RPMI8226 (cell line): ENCODE measurements at places on chromosomes 6 and 20.

GRCh38 chr6:21354805-21355238, 238.7 kb upstream of the SOX4 start:
- no peak for DNase-seq

DNA sequence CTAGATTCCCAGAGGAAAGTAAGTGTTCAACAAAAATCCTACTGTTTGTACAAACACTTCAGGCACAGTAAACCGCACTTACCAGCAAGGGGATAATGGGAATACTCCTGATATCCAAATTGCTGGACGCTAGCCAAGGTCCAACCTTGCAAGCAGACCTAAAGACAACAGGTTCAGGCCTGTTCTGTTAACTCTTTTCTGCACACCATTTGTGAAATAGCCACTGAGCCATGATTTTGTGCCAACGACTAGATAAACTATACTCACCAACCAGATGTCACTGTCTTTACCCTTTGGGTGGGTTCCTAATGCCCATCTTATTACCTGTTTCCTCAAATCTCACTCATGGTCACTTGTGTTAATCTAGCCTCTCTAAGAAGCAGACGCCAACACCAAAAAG, 43.5 kb downstream of the GOPC start:
- no peak for DNase-seq

GRCh38 chr20:25146976-25147375, 48.5 kb upstream of the ENTPD6 start:
- no peak for DNase-seq

GRCh38 chr20:13694420-13695150, 55.9 kb upstream of the TASP1 start:
- no peak for DNase-seq

DNA sequence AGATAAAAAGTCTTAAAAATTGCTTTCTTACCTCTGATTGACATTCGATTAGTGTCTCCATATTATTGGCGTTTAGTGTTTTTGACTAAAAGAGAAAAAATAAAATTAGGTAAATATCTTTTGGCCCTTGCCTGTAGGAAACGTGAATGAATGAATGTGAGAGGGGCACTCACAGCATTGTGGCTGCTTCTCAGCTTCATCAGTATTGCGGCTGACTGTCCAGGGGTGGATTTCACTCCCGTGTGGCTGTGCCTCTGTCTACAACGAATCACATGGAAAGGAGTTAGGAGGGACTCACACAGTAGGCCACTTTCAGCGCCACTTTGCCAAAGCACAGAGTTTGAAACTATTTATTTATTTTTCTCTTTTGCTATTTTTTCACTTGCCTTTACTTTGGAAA, 844 bp downstream of the TAGAP start:
- no peak for DNase-seq

DNA sequence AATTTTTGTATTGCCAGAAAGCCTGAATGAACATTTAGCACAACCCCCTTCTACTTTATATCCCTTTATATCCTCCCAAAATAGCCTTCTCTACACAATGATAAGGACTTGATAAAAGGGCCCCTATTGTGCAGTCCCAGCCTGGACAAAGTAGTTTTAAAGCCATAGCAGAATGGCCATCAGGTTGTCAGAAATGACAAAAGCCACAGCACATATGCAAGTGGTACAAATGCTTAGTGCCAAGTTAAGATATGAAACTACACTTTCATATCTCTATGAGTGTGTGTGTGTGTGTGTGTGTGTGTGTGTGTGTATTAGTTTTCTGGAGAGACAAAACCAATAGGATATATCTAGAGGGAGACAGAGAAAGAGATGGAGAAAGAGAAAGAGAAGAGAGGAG, 132.6 kb downstream of the SGK1 start:
- no peak for DNase-seq

DNA sequence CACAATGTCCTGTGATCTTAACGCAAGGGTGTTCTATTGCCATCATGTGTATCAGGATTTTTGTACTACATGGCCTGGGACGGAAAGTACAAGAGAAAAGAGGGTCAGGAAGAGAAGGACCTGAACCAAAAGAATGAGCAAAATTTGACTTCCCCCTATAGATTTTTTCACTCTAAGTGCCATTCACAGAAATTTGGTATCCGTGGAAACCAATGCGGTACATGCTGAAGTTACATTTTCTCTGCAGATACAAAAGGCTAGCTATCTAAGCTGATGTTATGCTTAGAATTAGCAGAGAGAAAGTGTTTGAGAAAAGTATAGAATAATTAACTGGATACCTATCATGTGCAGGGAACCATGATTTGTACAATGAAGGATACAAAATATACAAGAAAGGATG, 12.4 kb upstream of the PDE7B start:
- DNase-seq, result no peak

GRCh38 chr6:20810727-20811108, 276.5 kb downstream of the CDKAL1 start:
- no peak for DNase-seq

DNA sequence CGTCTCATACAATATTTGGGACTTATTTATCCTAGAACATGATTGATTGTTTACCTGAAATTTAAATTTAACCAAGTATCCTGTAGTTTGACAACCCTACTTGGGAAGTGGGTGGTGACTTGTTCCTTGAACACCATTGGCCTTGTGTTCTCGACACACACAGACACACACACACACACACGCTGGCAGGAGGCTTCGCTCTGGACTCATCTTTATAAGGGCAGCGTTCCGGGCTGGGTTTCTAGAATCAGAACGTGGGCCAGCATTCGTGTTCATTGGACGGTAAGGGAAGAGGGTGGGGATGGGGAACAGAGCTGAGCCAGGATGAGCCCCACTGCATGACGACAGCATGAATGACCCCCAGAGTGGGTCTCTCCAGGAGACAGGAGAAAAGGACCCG, 16.2 kb upstream of the SSTR4 start:
- no peak for DNase-seq

DNA sequence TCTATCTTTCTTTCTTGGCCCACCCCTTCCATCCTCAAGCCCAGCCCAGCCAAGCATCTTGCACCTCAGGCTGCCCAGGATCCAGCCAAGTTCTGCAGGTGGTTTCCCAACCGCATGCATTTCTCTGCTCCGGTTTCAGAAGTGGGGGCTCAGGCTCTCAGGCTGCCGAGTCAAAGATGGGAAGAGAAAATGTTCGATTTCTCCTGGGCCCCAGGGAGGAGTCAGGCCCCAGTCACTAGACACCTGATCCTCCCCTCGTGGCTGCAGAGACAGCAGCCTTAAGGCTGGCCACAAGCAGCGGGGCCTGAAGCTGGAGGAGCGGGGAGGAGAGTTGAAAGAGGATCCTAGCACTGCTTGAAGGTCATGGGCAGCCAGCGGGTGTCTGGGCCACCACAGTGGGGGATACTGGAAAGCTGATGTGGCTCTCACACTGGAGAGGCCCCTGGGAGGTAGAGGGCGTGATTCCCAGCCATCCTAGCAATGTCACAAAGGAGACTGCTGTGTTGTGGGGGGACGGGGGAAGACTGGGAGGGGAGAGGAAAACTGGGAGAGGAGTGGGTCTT, 42.2 kb upstream of the ZFAND3 start:
- peak; percentile 83 for DNase-seq

- DNase-seq, result no peak
These were observed 12.1 kb upstream of the SRC start for GRCh38 chr20:37333848-37334318.

GRCh38 chr6:32852844-32853540, 512 bp downstream of the TAP1 start:
- peak; percentile 55 for DNase-seq

DNA sequence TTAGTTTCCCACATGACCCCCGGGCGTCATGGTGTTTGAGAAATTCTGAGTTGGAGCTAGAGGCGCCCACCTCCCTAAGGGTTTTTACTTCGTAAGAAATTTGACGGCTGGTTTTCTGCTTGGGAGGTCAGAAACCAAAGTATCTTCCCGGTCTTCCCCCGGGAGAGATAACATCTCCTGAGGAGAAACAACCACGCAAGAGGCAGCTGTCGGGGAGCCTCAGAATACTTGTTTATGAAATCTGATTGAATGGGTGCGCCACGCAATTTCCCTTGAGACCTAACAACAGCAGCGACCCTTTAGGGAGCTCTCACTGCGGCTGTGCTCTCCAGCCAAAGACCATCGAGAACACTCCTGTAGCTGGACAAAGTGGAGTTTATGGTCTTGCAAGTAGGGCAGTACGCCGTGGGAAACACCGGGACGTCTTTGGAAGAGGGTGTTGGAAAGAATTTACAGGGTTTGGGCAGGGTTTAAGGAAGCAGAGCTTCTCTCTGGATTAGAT, 608 bp upstream of the EIF2S2 start:
- peak; percentile 20 for DNase-seq

GRCh38 chr6:39786649-39787048, 5.5 kb upstream of the DAAM2 start:
- DNase-seq, result no peak

GRCh38 chr6:163148451-163149278, 265.9 kb upstream of the QKI start:
- no peak for DNase-seq

- no peak for DNase-seq
These were observed 61.0 kb upstream of the NKAIN2 start for GRCh38 chr6:123742626-123743025.

DNA sequence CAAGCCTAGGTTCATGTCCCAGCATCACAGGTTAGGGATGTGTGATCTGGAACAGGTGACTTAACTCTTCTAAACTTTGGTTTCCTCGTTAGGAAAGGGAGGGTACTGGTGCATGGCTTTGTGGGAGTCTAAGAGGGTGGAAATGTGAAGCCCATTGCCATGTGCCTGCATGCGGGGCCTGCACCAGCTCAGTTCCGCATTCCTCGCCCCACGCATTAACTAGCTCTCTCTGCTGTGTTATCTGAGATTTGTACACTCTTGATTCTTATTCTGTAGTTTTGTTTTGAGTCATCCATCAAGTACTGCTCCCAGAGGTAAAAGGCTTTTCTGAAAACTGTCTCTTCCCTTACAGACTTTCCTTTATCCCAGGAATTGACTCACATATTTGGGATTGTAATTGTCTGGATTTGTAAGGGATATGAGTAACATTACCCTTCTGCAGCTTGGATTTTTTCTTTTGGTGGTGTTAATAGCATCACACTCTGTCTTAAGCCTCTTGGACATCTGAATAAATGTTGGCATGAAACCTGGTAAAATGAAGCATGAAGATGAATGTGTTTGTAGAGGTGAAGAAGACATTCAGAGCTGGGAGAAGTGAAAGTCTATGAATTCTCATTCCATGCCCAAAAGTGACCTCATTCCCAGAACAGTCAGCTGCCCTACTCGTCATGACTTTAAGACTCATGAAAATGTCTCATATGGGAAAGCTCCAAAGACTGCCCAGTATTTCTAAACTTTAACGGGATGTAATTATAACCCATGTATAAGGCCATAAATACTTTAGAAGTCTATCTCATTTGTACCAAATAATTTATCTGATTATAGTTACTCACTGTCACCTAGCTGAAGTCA, 357.3 kb downstream of the FOXA2 start:
- no peak for DNase-seq

- DNase-seq, result no peak
These were observed 57.3 kb upstream of the SLC35B3 start for GRCh38 chr6:8492536-8493133.

- no peak for DNase-seq
These were observed 338.1 kb downstream of the PREX1 start for GRCh38 chr20:48489656-48490055.

- DNase-seq, result no peak
These were observed 72.6 kb downstream of the INSM1 start for GRCh38 chr20:20440481-20440880.

- DNase-seq, result no peak
These were observed 42.7 kb downstream of the RAMACL start for GRCh38 chr6:166543603-166544295.

- no peak for DNase-seq
These were observed 66.0 kb upstream of the KIF16B start for GRCh38 chr20:16639027-16639941.

DNA sequence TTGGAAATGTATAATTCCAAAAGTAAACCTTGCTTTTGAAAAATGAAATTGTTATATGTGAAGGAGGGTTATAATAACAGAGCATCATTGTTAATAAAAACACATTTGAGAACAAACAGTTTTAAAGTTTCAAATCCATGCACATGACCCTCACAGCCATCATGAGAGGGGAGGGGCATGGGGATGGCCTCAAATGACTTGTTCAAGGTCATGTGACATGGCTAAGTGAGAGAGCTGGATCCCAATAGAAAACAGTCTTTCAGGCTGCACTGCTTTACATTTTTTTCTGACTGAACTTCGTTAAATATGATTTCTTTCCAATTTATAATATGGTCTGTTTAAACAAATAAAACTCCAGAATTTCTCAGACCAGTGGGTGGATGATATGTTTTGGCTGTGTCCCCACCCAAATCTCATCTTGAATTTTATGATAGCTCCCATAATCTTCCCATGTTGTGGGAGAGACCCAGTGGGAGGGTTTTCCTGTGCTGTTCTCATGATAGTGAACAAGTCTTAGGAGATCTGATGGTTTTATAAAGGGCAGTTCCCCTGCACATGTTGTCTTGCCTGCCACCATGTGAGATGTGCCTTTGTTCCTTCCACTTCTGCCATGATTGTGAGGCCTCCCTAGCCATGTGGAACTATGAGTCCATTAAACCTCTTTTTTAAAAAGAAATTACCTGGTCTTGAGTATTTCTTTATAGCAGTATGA, 66.0 kb downstream of the DTD1 start:
- no peak for DNase-seq

DNA sequence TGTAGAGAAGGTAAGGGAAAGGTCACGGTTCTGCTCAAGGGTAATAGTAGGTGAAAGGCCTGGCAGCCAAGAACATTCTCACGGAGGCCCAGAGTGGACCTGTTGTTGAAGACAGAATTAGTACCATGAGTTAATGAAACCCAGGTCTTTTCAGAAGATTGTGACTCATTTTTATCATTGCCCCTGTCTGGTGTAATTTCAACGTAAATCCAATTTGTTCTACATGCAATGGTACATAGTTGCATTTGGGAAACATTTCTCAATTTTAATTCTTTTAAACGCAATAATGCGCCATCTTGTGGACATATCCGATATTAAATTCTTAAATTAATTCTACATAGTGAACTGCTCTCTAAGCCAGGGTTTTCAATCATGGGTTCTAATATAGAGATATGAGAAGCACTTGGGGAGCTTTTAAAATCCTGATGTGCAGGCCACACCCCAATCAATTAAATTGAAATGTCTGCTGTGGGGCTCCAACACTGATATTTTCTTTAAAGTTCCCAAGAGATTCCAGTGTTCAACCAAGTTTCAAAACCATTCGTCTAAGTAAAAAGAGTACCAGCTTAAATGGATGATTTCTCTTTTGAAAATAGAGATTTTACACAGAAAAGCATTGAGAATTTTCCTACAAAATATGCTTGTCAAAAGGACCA, 257.4 kb downstream of the PLCB1 start:
- DNase-seq, result peak; percentile 56

DNA sequence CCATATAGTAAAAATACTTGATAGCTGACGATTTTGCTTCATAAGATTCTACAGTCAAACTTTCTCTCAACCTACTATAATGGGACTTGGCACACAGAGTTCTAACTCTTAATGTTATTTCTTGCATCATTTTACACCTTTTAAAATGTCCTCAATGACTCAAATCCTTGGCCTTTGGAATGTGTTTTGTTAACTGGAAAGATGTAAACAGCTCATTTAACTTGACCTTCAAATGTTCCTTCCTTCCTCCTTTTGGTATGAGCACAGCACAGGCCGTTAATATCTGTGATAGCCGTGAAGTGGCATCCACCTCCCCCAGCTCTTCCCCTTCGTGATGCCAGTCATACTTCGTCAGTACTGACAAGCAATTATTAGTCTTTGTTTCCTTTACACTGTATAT, 972.0 kb upstream of the CITED2 start:
- no peak for DNase-seq

GRCh38 chr6:85047818-85048217, 283.4 kb upstream of the TBX18 start:
- DNase-seq, result no peak

GRCh38 chr6:114267897-114268296, 74.9 kb downstream of the HS3ST5 start:
- DNase-seq, result no peak
